ENCODE measurements at places on chromosomes 7 and 10.

DNA sequence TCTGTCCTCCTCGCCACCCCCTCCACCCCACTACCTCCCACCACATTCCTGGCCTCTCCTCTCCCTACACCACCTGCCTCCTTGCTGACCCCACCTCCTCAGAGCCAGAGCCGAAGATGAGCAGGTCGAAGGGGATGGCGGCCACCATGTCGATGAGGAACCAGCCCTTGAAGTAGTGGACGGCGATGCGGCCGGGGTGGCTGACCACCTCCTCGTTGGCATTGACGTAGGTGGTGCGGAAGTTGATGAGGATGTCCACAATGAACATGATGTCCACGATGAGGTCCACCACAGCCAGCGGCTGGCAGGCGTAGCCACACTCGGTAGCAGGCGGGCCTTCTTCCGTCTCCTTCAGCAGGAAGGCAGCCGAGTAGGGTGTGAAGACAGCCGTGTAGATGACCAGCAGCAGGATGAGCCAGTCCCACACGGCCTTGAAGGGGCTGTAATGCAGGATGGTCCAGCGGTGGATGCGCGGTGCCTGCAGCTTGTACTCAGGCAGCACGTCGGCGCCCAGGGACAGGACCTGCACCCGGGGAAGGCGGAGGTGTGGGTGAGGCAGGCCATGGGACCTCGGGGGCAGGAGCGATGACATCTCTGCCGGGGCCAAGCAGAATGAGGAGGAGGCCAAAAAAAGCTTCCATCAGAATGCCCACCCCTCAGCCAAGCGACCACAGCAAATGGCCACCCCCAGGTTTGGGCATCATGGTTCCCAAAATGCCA lies 25.6 kb downstream of the KCNH2 start:
- DNase-seq: no peak

GRCh38 chr10:8618834-8619233 lies 564.3 kb downstream of the GATA3 start:
- DNase-seq: no peak

- no peak for DNase-seq
These were observed 203.7 kb downstream of the SORCS1 start for GRCh38 chr10:106960812-106961211.

GRCh38 chr7:114986190-114987180 lies 64.6 kb downstream of the MDFIC start:
- DNase-seq: no peak

GRCh38 chr10:119315128-119316001 lies 108.0 kb downstream of the GRK5 start:
- DNase-seq: peak; percentile 55

GRCh38 chr10:77902159-77902558 lies 24.4 kb downstream of the DLG5 start:
- no peak for DNase-seq

DNA sequence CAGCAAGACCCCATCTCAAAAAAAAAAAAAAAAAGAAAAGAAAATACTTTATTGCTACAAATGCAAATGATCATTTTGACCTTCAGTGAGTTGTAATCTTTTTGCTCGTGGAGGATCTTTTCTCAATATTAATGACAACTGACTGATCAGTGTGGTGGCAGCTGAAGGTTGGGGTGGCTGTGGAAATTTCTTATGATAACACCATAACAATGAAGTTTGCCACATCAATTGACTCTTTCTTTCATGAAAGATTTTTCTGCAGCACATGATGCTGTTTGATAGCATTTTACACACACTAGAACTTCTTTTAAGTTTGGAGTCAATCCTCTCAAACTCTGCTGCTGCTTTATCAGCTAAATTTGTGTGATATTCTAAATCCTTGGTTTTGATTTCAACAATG lies 12.4 kb upstream of the CCDC7 start:
- DNase-seq: no peak

GRCh38 chr7:117062300-117062699 lies 109.0 kb downstream of the ST7 start:
- DNase-seq: no peak

DNA sequence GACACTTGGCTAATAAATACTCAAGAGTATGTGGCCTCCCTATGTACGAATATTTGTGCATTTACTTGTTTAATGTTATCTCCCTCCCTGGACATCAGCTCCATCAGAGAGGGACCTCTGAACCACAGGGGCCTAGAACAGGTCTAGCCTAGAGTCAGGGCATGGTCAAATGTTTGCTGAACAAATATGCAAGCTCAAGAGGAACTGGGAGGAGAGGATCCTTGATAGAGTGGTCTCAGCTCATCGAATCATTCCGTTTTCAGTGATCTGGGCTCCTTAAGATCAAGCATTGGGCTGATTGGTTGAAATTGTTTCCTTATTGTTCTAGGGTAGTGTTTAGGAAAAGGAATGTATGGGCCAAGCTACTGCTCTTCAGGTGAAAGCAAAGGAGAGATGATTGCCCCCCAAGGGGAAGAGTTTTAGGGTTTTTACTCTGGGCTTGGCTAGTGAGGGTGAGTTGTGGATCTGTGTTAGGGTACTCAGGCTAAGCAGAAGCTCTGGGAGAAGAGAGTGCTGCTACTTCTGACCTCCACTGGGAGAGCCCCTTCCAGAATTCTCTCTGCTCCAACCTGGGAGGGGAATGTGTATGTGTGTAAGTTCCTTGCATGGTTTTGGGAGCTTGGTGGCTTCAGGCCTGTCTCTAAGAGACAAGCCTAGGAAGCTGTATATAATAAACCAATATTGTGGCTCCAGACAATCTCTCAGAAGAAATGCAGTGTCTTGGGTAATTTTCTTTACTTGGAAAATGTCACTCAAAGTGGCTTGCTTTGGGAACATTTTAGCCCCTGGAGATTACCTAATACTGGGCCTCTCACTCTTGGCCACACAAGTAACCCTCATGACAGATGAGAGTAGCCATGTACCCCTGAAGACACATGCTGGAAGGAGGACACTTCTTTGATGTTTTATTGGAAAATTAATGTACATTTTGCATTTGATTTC lies 110.0 kb downstream of the EMX2 start:
- DNase-seq: no peak

DNA sequence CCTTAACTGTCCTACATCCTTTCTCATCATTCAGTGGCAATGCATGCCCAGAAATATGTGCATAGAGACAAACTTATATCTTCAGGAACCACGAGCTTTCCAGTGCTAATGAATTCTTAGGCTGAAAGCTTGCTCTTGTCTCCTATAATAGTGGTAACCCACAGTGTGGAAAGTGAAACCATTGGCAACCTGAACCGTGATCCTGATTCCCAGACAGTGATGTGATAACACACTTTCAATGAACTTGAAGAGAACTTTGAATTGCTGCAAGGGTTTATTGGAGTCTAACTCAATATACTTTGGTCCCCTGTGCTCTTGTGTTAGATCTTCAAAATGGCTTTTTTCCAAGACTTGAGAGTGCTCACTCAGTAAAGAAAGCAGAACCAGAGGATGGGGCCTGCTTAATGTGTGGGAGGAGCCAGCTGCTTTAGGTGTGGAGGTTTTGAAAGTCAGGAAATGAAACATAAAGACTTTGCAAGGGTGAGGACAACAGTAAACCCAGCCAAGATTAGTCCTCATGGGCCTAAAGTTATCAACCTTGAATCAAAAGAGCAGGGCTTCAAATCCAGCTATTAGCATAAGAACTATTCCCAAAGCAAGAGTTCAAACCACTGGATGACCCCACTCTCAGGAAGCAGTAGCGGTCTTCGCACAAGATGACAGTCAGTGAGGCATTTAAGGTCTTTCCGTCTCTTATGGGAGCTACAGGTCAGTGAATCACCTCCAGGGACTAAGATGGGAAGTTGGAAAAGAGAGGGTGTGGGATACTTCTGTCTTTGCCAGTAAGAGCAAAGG lies 332.4 kb upstream of the NRP1 start:
- DNase-seq: no peak

DNA sequence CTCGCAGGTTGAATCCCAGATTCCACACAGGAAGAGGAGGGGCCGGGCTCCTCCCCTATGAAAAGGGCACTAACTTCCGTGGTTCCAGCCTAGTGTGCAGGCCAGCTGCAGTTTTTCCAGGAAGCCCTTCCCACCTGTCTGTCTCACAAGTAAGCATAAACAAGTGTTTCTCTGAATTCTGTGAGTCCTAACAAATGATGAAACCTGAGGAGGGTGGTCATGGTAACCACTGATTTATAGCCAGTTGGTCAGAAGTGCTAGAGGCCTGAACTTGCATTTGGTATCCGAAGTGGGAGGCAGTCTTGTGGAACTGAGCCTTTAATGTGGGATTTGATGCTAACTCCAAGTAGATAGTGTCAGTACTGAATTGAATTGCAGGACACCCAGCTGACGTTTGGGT lies 54.7 kb upstream of the STEAP4 start:
- DNase-seq: no peak

DNA sequence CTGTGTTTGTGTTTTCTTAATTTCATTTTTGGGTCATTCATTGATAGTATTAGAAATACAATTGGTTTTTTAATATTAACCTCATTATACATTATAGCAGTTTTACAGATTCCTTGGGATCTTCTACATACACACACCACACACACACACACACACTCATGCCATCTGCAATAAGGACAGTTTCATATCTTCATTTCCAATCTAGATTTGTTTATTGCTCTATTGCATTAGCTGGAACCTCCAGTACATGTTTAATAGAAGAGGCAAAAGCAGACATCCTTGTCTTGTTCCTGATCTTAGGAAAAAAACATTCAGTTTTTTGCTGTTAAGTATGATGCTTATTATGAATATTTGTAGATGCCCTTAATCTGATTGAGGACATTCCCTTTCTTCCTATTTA lies 17.8 kb upstream of the CALU start:
- no peak for DNase-seq

GRCh38 chr7:38186593-38187314 lies 8.7 kb downstream of the STARD3NL start:
- no peak for DNase-seq

DNA sequence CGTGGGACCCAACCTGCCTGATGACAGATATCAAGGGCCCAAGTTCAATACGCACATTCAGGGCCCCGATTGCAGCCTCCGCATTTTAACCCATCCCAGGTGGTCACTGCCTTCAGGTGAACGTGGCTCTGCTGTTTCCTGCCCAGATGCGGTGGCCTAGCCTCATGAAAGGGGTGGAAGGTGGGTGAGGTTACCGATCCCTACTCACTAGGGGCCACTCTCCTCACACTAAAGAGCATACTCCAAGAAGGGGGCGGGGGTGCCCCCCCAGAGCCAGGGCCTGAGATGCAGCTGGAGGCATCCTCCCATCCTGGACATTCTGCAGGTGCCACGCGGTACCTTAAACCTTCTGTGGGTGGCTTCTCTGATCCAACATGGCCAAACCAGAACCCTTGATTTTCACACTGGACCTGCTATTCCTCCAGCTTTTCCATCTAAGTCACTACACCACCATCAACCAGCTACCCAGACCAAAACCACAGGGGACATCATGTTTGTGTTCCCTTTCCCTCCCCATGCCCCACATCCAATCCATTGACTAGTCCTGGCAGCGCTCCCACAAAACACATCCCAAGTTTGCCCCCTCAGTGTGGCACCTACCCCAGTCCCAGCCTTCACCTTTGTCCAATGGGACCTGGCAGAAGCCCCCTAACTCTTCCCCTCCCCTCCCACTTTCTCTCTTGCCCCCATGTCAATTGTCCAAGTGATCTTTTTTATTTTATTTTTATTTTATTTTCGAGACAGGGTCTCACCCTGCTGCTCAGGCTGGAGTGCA lies 30.0 kb downstream of the PRLHR start:
- DNase-seq: no peak

GRCh38 chr10:23015021-23015707 lies 80.2 kb upstream of the MSRB2 start:
- DNase-seq: no peak

DNA sequence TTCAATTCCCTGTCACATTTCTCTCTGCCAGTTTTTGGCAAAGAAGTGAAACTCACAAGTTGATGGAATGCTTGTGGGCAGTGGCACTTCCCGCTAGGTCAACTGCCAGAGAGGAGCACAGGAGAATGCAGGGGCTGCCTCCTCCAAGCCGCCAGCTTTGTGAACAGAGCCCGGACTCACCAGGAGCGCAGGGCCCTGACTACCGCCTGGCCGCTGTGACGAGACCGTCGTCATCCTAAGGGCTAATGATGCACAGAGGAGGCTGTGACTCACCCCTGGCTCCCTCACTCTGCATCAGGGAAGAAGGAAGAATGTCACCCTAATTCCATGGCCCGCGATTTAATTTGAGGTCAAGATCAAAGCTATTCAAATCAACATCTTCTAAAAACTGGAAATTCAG lies 123.9 kb downstream of the TAX1BP1 start:
- no peak for DNase-seq

DNA sequence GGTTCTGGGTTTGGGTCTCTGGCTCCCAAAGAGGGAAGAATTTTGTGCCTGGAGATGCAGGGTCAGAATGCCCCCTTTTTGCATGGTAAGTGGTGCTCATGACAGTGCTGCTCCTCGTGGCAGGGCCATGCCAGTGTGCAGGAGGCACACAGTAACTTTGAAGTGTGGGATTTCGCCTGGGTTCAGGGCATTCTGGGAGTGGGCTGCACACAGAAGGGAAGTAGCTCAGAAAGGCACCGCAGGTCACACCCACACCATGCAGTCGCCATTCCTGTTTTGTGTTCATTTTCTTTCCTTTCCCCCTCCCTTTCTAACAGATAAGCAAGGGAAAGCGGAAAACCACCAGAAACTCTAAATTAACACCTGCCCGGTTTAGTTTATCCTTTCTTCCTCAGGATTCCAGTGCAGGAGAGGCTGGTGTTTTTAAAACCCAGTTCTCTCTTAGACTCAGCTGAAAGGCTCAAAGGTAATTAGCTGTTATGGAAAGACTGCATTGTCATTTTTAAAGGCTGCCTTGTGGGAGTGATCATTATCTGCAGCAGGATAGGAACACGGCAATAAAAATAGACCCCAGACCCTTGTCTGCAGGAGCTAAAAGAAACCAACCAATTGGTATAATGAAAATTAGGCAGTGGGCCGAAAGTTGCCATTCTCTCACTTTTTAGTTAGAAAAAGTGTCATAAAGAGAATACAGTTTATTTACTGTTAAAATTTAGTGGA lies 50.2 kb downstream of the EEPD1 start:
- DNase-seq: no peak

DNA sequence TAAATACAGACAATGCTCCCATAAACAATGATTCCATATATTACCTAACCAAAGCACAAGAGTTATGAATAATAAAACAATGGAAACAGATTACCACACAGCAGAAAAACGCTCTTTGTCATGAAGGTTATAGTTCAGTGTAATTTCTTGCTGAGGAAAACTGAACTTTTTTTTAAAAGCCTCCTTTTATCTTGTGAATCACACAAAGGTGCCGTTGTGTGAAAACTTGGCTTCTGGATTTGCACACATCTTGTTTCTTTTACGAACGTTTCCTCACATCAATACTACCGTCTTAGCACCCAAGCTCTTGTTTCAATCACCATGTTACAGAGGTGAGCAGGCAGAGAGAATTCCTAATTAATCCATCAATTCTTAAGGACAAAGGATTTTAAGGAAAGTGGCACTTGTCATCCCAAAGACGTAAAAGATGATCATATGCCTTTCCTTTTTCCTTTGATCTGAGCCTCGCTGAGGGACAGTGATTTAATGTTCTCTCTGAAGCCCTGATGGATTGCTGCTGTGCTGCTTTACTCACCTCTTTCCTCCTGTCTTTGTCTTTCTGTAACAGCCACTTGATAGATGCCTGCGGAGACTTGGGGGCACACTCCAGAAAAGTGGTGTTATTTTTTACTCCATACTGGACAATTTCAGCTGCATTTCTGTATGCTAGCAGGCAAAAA lies 110.1 kb downstream of the CD36 start:
- DNase-seq: no peak
